ENCODE measurements at places on chromosomes 13 and 19.

- DNase-seq: peak; percentile 74
Measured at GRCh38 chr13:51874651-51875050, 12.9 kb downstream of the CCDC70 start.

DNA sequence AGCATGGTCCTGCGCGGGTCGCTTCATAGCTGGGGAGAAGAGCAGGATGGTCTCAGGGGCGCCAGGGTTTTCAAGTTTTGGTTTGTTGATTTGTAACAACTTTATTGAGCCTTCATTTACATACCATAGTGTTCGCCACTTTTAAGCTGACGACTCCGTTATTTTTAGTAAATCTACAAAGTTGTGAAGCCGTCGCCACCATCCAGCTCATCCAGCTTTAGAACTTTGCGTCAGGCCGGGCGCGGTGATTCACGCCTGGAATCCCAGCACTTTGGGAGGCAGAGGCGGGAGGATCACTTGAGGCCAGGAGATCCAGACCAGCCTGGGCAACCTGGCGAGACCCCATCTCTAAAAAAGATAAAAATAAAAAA, 404 bp downstream of the C19orf44 start:
- DNase-seq: no peak

- DNase-seq: no peak
Measured at GRCh38 chr13:34076943-34077703, 259.2 kb downstream of the RFC3 start.

GRCh38 chr13:90943946-90944345, 403.5 kb upstream of the MIR17HG start:
- DNase-seq: no peak

DNA sequence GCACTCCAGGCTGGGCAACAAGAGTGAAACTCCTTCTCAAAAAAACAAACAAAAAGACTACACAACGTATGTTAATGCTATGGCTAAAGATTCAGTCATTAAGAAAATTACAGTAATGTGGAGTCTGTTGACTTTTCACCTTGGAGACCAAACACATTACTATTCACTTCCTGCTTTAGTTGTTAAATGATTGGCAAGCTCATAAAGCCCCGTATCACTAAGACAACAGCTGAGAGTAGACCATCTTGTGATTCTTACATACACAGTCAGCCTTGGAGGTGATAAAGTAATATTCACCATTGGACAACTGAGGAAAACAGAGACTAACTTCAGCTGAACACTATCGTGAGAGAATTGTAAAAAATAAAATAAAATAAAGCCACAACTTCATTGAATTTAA, 86.5 kb downstream of the KCTD12 start:
- no peak for DNase-seq

GRCh38 chr13:113887700-113888201, 23.9 kb upstream of the GAS6 start:
- DNase-seq: no peak

Measured in kidney (tissue), 22 donors.